ENCODE measurements at places on chromosomes 13 and 19.

- DNase-seq = no peak
Observed at GRCh38 chr13:51269039-51269438, 46.8 kb downstream of the FAM124A start.

GRCh38 chr19:572743-573518 lies 535 bp downstream of the BSG start:
- DNase-seq = no peak

GRCh38 chr13:59774491-59774971 lies 389.2 kb downstream of the DIAPH3 start:
- peak; percentile 18 for DNase-seq

- DNase-seq = no peak
Observed at GRCh38 chr19:10122045-10122444, 2.3 kb upstream of the EIF3G start.

GRCh38 chr19:1063909-1064660 lies 2.9 kb upstream of the ARHGAP45 start:
- DNase-seq = no peak

- DNase-seq = no peak
Observed at GRCh38 chr19:35715981-35716800, 1.6 kb upstream of the KMT2B start.

DNA sequence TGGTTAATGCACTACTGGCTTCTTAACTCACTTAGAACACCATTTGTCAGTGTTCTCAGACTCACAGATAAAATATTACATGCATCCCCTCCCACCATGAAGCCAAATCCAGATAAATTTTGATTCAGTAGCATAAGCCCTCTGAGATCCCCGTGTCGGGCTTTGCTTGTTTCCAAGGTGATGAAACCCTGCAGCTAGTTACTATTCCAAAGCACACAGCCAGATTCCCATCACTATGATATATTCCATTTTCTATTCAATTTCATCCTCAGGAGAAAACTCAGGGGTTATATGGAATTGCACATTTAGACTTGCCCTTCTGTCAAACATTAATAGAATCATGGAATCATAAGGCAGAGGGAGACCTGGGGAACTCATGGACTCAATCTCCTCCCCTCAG lies 9.4 kb upstream of the FAM124A start:
- no peak for DNase-seq

GRCh38 chr13:114268344-114269280 lies 12.8 kb upstream of the UPF3A start:
- DNase-seq = no peak

- DNase-seq = no peak
Observed at GRCh38 chr13:102771298-102772041, 2.1 kb downstream of the TEX30 start.

DNA sequence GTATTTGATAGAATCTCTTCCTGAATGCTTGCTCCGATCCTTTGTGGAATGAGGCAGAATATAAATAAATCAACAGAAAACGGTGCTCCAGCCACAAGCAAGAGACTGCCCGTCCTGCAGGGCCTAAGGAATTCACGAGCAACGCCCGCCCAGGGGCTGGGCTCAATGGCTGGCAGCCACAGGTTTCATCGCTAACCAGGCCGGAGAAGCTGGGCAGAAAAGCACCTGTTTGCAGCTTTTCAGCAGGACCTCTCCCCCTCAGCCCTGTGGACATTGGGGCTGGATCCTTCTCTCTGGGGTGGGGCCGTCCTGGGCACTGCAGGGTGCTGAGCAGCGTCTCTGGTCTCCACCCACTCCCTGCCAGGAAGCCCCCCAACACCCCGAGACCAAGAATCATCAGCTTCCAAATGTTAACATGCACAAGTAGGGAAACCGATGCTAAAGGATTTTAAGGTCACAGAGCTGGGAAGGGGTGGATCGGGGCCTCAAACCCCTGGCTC lies 102.5 kb downstream of the GADD45B start:
- DNase-seq = no peak

DNA sequence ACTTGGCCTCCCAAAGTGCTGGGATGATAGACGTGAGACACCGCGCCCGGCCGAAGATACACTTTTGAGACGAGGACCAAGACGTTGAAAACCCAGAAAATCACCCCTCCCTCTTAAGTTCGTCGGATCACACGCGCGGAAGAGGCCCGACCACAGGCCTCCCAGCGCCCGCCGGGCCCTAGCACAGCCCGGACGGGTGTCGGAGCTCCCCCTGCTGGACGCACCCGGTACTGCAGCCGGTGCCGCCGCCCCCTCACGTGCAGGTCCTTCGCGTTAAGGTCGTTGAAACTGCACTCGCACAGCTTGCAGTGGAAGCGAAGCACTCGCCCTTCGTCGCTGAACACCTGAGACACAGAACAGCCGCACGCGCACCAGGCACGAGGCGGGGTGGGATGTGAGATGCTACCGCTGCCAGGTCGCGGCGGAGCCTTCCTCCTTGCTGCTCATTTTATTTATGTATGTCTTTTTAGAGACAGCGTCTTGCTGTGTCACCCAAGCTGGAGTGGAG lies 35.7 kb upstream of the MATK start:
- no peak for DNase-seq

DNA sequence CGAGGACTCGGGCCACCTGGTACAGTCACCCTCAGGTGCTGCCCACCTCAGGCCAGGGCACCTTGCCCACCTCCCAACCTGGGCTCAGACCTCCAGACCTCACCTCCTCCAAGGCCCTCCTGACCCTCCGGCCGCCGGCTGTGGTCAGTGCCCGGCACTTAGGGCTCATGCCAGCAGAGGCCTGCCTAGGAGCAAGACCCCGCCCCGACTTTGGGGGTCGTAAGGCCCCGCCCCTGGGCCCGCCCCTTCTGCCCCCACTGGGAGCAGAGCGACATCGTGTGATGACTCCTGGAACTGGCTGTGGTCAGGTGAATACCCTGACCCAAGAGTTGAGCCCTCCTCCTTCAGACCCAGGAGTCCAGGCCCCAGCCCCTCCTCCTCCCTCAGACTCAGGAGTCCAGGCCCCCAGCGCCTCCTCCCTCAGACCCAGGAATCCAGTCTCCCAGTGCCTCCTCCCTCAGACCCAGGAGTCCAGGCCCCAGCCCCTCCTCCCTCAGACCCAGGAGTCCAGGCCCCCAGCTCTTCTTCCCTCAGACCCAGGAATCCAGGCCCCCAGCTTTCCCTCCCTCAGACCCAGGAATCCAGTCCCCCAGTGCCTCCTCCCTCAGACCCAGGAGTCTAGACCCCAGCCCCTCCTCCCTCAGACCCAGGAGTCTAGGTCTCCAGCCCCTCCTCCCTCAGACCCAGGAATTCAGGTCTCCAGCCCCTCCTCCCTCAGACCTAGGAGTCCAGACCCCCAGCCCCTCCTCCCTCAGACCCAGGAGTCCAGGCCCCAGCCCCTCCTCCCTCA lies at the start of gene SBK2:
SBK2 (minus strand) TSS at position 183 of the 790 bp plus-strand sequence. CDS start 839 bp downstream, outside the sequence.
- DNase-seq = no peak

DNA sequence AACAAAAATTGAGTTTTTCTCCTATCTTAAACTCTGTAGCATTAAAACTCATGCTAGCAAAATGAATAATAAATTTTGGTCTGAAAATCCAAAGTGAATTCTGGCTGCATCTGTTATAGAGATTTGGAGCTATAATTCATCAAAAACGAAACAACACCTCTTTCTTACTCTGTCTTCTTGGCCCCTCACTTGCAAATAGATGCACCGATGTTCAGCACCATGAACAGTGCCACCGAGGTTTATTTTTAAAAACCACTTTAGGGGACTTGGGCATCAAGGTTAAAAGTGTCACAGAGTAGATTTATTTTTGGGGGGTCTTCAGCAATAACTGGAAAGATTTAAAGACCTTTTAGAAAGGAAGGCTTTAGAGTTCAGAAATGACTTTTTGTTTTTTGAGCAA lies 26.1 kb upstream of the EID2 start:
- no peak for DNase-seq

DNA sequence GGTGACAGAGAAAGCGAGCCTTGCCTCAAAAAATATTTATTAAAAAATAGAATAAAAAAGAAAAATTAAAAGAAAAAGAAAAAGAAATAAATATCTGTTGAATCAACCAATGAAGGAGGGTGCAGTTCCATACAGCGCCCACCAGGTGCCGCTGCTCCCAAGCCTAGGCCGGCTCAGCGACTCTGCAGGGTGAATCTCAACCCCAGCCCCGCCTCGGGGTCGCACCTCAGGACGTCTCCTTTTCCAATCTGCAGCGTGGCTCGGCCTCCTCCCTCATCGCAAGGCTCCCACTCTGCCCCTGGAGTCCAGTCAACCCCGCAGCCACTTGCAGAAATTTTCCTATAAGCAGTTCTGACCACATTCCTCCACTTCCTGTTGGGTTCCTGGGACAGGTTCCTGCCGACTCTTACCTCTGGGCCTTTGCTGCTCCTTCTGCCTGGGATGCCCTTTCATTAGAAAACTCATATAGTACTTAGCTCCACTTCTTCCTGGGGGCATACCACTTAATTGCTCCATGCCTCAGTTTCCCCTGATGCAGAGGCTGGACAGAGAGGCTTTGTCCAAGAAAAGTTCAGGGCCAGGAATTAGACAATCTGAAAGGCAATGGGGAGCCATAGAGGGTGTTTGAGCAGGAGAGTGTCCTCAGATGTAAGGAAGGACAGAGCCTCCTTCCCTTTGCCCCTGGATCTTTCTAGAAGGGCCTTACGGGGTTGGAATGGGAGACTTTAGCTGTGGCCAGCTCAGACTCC lies 24.3 kb downstream of the NFILZ start:
- DNase-seq = no peak

GRCh38 chr13:113466383-113466782 lies 13.1 kb upstream of the ADPRHL1 start:
- no peak for DNase-seq

GRCh38 chr13:103178986-103179943 lies 113.0 kb upstream of the SLC10A2 start:
- DNase-seq = no peak

GRCh38 chr13:42333613-42334328 lies 61.8 kb downstream of the AKAP11 start:
- peak; percentile 17 for DNase-seq

DNA sequence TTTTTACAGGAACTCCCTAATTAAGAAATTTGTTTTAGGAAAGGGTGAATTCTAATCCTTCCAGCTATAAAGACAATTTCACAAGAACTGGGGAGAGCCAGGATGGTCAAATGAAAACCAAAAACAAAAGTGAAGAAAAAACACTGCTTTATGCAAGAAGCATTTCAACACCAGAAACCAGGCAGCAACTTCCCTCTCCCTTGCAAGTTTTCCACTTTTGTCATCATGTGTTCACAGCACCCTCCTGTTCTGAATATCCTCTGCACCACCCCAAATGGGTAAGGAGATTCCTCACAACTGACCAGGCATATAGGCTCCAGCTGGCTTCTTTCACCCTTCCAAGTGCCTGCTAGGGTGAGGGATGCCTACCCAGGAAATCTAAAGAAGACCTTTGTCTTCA lies 328.1 kb downstream of the TBC1D4 start:
- DNase-seq = no peak

DNA sequence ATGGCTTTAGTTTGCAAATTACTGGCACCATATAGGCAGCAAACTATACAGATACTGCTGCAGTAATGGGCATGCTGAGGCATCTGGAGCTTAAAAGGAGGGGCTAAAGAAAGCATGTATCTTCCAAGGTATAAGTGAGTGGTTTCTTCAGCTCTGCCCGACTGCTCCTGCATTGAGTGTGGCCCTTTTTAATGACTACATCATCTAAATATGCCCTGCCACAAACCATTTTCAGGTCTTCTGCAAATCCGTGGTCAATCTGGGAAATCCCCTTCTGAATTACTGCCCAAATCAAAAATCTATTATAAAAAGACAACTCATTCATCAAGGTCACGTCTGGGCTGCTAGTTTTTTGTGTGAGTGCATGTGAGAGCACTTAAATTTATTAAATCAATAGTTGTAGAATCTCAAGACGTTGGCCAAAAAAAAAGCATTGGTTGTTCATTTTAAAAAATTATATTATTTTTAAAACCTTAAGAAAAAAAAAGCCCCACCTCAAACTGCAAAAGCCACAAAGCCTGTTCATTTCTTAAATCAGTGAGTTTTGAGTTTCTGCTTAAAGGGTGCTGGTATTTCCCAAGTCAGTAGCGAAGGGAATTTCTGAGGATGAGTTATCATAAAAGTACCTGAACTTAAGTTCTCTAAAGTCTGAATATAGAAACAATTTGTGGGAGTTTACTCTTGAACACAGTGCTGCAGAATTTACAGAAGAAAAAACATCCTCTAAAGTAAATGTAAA lies 16.3 kb downstream of the LCP1 start:
- no peak for DNase-seq

GRCh38 chr19:28324275-28325060 lies 888.5 kb downstream of the UQCRFS1 start:
- DNase-seq = no peak

DNA sequence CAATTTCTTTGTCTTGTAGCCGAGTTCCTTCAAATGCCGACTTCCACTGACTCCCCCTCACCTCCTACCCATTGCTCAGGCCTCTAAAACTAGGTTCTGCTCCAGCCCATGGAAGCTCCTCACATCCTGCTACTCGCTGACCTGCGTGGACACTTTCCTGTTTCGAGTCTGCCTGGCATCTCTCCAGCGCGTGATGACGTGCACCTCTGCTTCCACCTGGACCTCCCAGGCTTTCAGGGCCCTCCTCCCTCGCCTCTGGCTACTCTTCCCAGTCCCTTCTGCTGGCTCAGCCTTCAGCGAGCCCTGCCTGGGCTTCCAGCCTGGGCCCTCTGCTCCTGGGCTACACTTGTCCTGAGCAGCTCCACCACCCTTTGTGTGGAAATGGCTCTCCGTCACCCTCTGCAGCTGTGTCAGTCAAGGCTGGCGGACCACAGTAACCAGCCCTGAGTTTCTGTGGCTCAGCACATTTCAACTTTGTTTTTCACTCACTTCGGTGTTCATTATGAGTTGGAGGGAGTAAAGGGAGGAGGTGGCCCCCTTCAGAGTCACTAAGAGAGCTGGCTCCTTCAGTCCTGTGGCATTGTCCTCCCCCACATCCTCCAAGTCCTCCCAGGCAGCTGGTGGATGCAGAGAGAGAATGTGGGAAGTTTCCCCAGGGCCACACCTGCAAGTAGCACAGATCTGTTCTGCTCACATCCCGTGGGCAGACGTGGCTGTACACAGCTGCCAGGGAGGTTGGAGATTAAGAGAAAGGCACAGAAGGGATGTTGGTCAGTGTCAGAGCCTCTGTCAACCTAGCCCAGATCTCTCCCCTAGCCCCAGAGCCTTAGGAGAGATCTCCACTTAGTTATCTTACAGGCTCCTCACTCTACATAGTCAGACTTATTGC lies 49.4 kb downstream of the SERP2 start:
- no peak for DNase-seq

- DNase-seq = no peak
Observed at GRCh38 chr13:26372747-26373146, 118.8 kb downstream of the CDK8 start.
